ENCODE measurements at places on chromosomes 6 and 20. TPM values are rescaled to one million over a fixed set of nuclear protein-coding genes. Genes with fewer than 3 reads are reported as not detected.

- H3K27ac ChIP-seq = peak overlapping the region; percentile 37
- H3K4me3 ChIP-seq = no peak overlapping the region
- H3K4me1 ChIP-seq = peaks cover 4% of the 10 kb centered on the region
- no peak for DNase-seq
- H3K36me3 ChIP-seq = peaks cover 28% of the 10 kb centered on the region
- H3K27me3 ChIP-seq = no peaks in the 10 kb centered on the region
These were observed 14.5 kb downstream of the PREP start for GRCh38 chr6:105388392-105388791.

GRCh38 chr6:63571361-63572043 lies 778 bp upstream of the LOC128125822 start:
- H3K4me3 ChIP-seq = peak overlapping the region; percentile 86
- H3K36me3 ChIP-seq = peaks cover 14% of the 10 kb centered on the region
- H3K27ac ChIP-seq = peak overlapping the region; percentile 97

GRCh38 chr6:111482188-111482958 lies 645 bp downstream of the REV3L start:
- peak overlapping the region; percentile 98 for H3K27ac ChIP-seq
- H3K4me1 ChIP-seq = peaks cover 29% of the 10 kb centered on the region
- H3K27me3 ChIP-seq = no peaks in the 10 kb centered on the region
- DNase-seq = no peak
- peak overlapping the region; percentile 98 for H3K4me3 ChIP-seq
- H3K36me3 ChIP-seq = peaks cover 9% of the 10 kb centered on the region

GRCh38 chr20:24381886-24382285 lies 87.5 kb upstream of the SYNDIG1 start:
- DNase-seq = no peak
- no peaks in the 10 kb centered on the region for H3K36me3 ChIP-seq
- no peak overlapping the region for H3K27ac ChIP-seq
- H3K27me3 ChIP-seq = peaks cover 41% of the 10 kb centered on the region
- H3K4me1 ChIP-seq = peaks cover 9% of the 10 kb centered on the region
- no peak overlapping the region for H3K4me3 ChIP-seq

ACSS2 gene
- total RNA-seq = 76.3 TPM

TMEM244 gene
- not detected for total RNA-seq
